Fibroblast of lung (primary cell): ENCODE measurements at places on chromosomes 6 and 20.

GRCh38 chr6:129621252-129621651, 88.7 kb downstream of the ARHGAP18 start:
- DNase-seq, result no peak

- peak; percentile 31 for DNase-seq
Observed at GRCh38 chr6:1796706-1797529, 187.2 kb downstream of the FOXC1 start.

- DNase-seq, result no peak
Observed at GRCh38 chr20:15166744-15167143, 829.3 kb upstream of the FLRT3 start.

- DNase-seq, result peak; percentile 74
Observed at GRCh38 chr6:15462717-15463525, 199.9 kb downstream of the DTNBP1 start.

GRCh38 chr20:44730441-44730840, 15.2 kb upstream of the KCNK15 start:
- DNase-seq, result peak; percentile 74

GRCh38 chr6:29439006-29439405, at the start of gene OR10C1:
OR10C1 (plus strand) TSS chr6:29439306; CDS start chr6:29440016, 710 bp downstream.
- no peak for DNase-seq

DNA sequence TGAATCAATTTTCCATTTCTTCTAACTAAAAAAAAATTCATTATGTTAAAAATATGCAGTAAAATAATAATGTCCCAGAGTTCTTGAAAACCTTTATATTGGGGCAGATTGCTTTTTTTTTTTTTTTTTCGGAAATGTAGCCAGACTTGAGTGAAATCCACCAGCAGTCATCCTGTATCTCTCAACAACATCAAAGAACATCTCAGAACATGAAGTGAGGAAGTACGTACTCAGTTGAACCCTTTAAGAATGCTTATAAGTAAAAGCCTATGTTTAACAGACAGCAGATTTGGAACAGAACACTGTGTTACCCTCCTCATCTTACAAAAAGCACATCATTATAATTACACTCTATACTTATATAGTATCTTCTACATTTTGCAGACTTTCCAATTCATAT, 51.0 kb upstream of the SUPT3H start:
- no peak for DNase-seq

DNA sequence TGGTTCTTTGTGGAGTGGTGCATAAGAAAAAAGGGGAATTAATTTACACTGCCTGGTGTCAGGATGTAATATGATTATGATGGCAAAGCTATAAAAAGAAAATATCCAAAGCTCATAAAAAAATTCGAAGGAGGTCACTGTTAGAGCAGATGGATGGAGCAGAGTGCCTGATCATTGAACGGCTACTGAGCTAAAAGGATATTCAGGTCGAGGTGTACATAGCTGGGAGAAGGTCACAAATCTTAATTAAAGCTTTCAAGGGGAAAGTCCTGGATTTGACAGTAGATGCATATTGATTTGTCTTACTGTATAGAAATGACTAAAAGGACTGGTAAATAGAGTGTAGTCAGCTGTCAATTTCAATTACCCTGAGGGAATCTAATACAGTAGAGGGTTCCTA, 84.4 kb downstream of the PKIB start:
- DNase-seq, result no peak

- peak; percentile 83 for DNase-seq
Observed at GRCh38 chr6:16683641-16684194, 77.5 kb downstream of the ATXN1 start.

GRCh38 chr6:31541658-31542521, at the start of gene DDX39B:
DDX39B (minus strand) TSS chr6:31542003; CDS start chr6:31540532, 1,471 bp downstream.
- DNase-seq, result peak; percentile 96

GRCh38 chr20:10958279-10958678, 284.5 kb upstream of the JAG1 start:
- no peak for DNase-seq

DNA sequence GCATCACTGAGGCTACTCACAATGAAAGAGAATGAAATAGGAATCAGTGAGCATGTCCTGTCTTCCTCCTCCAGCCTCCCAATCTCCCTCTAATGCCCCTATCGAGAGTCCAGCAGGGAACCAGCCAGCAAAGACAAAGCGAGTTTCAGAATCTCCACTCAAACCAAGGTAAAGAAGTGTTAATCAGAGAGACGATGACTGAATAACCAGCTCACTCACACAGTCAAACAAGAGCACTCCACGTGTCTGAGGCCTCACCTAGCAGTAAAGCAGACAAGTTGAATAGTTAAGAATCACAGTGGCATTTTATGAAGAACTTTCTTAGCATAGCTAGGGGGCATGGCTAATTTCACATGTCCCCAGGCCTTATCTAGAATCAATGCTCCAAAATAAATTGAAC, 3.3 kb upstream of the TREM1 start:
- no peak for DNase-seq

- DNase-seq, result peak; percentile 75
Observed at GRCh38 chr20:53162251-53162835, 190.2 kb downstream of the TSHZ2 start.

- no peak for DNase-seq
Observed at GRCh38 chr6:168314948-168315347, 4.6 kb downstream of the DACT2 start.

- peak; percentile 49 for DNase-seq
Observed at GRCh38 chr20:19975901-19976300, 41.3 kb upstream of the NAA20 start.

DNA sequence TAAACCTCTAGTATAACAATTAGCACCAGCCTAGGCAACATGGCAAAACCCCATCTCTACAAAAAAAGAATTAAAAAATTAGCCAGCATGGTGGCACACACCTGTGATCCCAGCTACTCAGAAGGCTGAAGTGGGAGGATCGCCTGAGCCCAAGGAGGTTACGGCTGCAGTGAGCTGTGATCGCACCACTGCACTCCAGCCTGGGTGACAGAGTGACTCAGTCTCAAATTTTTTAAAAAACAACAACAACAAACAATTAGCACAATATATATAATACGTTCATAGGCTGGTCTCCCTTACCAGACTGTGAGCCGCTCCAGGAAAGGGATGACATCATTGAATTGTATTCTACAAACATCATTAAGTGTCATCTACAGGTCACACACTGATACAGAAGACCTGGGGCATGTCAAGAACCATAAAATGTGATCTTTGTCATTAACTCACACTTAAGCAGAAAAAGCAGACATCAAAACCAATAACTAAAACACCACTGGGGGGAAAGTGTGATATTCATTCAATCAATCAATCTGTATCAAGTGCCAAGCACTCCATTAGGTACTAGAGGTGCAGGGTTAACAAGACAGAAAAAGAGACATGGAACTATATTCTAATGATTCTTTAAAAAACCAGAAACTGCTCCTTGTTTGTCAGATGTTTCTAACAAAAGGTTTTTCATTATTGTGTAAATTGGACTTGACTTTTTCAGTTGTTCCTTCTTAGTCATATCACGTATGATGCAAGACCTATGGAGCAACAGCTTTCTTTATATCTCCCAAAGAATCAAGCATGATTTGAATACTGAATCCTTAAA, 17.8 kb downstream of the MAP3K5 start:
- peak; percentile 71 for DNase-seq

DNA sequence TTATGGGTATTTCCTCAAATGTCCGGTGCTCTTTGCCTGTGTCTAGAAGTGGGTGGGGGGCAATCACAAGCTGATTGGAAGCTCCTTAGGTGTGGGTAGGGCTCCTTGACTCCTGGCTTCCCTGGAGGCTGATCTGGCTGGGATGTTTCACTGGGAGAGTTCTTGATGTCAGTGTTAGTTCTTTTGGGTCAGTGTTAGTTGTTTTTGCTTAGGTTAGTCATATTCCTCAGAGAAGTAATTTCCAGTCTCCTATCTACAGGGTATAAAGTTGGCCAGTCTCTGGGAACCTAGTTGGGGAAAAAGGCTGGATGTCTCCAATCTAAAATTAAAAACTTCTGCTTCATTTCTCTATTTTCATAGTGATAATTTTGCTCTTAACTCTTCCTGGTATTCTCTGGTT, 23.6 kb downstream of the CDC5L start:
- DNase-seq, result no peak

GRCh38 chr20:36487069-36487468, 54.2 kb upstream of the MYL9 start:
- no peak for DNase-seq

- DNase-seq, result peak; percentile 20
Observed at GRCh38 chr6:156883497-156884252, 106.5 kb downstream of the ARID1B start.

DNA sequence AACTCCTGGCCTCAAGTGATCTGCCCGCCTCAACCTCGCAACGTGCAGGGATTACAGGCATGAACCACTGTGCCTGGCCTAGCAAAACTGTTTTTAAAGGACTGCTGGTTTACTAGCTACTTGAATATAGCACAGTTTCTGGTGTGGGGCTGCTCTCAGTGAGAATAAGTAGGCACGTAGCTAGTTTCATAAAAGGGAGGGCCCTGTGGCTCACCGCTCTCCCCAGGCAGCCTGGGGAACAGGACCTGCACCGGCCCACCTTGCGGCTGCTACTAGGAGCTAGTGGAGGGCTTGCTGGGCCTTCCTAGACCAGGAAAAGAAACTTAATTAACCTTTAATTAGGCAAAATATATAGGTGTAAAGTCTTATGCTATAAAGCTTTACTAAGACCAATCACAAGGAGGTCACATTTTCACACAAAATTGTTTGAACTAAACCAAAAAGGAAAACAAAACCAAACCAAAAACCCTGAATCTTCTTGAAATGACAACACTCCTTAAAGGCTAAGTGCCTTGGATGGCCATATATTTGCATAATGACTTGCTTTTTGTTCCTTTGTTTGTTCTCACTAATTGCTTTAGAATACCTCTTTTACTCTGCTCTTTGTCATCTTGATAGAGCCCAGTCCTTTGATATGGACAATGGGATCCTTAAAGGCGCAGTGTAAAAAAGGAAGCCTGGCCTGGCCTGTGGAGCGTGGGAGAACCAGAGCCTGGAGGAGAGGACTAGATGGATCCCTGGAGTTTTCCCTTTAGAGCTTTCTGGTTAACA, 69.5 kb upstream of the SAMD5 start:
- DNase-seq, result no peak

DNA sequence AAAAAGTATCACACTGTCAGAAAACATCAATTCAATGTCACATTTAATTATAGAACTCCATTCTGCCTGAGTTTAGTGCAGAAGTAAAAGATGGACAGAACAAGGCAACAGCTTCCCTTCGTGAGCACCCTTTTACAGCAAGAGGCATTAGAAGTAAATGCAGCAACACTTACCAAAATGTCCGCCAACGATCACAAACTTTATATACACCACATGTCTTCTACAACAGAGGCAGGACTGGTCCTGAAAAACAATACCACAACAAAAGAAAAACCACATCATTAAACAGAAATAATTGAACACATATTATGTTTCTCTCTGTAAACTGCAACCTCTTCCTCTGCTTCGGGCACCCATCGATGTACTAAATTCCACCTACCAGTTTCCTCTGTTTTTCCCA, 92.9 kb downstream of the FYN start:
- DNase-seq, result no peak

DNA sequence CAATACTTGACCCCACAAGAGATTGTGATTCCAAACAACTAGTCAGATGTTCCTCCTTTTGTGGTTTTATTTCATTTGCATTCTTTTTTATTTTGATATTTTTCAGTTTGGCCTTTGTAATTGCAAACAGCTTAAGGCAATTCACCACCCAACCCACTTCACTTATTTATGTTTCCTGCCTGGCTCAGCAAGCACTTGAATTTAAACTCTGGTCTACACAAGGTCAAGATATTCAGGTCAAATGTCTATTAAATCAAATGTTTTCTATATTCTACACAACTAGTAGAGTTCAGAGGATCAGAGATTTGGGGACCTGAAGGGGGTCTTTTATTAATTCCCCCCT, 100.1 kb downstream of the SGK1 start:
- DNase-seq, result no peak

DNA sequence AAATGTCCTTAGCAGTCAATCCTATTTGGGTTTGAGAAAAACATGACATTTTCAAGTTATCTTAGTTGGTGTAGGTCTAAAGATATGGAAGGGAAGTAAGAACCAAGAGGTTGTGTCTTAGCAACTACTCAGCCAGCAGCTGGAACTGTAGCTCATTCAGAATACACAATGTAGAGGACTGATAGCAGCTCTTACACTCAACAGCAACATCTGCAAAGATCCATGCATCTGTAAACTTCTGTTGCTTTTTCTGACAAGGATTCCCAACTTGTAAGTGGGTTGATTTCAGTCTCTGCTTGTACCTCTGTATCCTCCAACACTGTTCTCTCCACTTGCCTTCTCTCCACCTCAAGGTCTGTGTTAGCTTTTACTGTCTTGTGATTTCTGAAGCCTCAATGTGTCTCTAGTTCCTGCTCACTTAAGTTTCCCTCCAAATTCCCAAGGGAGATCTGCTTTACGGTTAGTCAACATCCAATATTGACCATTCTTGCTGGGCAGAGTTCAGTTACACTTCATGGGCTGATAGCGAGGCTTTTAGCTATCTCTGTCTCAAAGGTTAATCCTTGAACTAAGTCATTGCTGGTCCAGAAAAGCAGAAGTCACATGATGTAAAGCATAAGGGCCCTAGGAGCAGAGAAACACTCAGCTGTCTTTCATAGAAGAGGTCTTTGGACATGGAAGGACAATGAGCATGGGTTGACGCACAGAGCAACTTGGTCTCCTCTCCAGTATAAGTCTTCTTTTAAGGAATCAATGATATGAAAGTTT, 71.6 kb upstream of the LGSN start:
- DNase-seq, result no peak

DNA sequence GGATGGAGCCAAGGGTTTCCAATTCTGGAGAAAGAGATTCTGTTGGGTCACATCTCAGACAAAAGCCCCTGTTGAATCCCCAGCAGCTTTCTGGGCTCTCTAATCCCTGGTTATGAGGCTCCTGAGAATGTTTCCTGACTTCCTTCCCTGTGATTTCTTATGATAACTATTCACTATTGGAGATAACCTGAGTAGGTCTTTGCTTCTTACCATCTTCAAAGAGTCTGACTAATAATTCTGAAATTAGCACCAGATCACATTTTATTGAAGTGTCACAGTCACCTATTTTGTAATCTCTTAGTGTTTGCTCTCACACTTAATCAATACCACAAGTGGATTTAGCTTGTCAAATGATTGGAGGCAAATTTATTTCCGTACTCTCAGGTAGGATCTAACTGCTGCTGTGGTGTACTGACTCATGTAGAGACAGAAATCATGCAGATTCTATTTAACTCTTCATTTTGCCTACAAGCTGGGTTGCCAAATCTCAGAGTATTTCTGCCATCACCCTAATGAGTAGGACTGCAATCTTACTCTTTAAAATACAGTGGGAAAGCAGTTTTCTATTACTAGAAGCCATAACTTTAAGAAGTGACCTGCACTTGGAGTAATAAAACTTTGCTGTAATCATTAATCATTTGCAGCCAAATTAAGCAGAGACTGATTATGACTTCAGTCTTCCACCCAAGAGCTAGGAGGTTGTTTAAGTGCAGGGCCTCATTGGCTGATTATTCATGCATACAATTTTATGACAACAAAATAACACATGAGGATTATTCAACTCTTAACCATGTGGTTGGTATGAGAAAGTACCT, 422.1 kb downstream of the EPM2A start:
- no peak for DNase-seq

DNA sequence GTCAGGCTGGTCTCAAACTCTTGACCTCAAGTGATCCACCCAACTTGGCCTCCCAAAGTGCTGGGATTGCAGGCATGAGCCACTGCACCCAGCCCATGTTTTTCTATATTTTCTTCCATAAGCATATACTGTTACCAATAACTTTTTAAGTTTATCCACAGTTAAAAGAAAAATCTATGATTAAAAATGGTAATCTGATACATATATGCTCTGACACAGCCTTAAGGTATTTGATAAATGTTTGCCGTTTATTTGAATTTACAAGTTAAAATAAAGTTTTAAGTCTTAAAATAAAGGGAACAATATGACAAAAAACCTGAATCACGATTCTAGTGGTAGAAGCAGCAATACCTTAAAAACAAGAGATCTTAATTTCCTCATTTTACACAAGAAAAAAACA, 5.2 kb downstream of the STK38 start:
- DNase-seq, result no peak
